ENCODE measurements at places on chromosomes 1 and 21.

DNA sequence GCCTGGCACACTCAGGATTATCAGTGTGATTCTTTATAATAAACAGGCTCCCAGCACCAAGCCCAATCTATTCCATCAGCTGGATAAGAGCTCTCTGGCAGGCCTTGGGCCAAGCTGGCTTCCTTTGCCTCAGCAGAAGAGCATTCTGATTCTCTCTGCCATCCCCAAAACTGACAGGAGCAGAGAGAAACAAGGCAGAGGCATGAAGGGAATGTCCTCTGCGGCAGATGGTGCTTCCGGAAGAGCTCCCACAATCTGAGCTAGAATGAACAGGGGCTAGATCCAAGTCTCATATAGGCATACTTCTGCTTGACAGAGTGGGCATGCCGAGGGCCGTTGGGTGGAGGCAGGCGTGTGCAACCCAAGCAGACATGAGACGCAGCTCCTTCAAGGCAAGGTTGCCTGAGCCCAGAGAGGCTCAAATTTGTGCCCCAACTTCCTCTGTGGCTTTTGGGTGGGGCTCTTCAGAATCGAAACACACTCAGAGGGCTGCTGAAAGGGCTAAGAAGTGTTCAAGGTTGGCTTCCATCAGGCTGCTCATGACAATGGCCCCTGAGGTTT is 4.0 kb downstream of the CAPN2 start:
- peak; percentile 61 for DNase-seq

- no peak for DNase-seq
These were observed 2.4 kb upstream of the FAM78B start for GRCh38 chr1:166169182-166169581.

DNA sequence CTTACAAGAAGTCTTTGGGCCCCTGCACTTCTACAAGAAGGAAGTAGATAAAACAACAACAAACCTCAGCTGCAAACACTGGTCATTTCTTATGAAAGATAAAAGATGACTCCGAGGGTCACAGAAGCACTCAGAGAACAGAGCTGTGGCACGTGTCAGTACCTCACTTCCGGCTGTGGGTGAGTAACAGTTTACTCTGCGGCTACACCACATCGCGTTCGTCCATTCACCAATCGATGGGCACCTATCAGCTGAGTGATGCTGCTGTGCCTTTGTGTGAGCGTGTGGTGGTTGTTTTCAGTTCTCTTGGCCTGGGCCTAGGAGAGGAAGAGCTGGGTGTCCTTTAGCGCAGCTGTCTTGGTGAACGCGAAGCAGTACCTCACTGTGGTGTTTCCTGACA is 49.9 kb downstream of the COL6A1 start:
- DNase-seq = no peak

- DNase-seq = no peak
These were observed 146.8 kb downstream of the COL11A1 start for GRCh38 chr1:102961549-102961948.

- DNase-seq = no peak
These were observed 36.0 kb upstream of the SCMH1 start for GRCh38 chr1:41278076-41278475.

DNA sequence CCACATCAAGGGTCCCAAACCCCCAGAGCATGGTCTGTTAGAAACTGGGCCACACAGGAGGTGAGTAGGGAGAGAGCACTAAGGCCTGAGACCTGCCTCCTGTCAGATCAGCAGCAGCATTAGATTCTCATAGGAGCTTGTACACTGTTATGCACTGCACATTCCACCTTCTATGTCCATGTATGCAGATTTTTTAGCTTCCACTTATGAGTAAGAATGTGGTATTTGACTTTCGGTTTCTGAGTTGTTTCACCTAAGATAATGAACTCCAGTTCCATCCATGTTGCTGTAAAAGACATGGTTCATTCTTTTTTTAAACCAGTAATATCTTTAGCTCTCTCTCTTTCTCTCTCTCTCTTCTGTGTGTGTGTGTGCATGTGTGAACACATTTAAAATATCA is 663 bp upstream of the GBP6 start:
- DNase-seq = no peak

DNA sequence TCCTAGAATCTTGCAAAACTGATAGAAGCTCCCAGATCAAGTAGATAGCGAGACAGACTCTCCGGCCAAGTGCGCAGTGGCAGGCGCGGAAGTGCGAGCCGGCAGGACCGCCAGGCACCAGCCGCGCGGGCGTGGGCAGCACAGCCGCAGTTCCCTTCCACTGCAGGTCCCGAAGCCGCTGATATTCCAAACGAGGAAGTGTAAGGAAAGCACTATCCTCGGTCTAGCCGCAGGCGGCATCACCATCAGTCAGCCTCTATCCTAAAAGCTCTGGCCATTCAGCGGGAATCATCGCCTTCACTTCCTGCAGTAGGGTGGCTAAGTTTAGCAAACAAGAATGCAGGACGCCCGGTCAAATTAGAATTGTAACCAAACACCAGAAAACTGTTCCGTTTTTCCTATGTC is 710 bp downstream of the GLRX2 start:
- peak; percentile 48 for DNase-seq

DNA sequence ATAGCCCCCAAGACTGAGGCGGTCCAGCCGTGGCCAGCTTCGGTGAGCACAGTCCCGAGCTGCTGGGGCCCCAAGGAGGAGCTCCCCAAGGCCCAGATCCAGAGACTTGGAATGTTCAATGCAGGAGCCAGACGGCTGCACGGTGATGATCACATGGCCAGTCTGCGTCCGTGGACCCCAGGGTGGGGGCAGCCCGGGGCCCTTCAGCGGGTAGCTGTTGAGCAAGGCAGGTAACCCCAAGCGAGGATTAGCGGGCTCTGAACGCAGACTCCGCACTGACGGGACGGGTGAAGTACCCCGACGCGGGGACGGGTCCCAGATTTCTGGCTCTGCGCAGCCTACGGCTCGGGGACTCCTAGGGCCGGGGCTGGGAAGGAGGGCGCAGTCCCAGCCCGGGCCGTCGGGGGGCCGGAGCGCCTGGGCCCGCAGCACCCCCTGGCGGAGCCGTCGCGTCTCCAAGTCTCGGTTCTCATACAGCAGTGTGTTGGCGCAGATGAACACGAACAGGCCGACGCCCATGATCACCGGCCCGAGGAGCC is 2.7 kb downstream of the TMEM200B start:
- DNase-seq = peak; percentile 81

- no peak for DNase-seq
These were observed 25.7 kb downstream of the TENT5C start for GRCh38 chr1:117631359-117632160.

DNA sequence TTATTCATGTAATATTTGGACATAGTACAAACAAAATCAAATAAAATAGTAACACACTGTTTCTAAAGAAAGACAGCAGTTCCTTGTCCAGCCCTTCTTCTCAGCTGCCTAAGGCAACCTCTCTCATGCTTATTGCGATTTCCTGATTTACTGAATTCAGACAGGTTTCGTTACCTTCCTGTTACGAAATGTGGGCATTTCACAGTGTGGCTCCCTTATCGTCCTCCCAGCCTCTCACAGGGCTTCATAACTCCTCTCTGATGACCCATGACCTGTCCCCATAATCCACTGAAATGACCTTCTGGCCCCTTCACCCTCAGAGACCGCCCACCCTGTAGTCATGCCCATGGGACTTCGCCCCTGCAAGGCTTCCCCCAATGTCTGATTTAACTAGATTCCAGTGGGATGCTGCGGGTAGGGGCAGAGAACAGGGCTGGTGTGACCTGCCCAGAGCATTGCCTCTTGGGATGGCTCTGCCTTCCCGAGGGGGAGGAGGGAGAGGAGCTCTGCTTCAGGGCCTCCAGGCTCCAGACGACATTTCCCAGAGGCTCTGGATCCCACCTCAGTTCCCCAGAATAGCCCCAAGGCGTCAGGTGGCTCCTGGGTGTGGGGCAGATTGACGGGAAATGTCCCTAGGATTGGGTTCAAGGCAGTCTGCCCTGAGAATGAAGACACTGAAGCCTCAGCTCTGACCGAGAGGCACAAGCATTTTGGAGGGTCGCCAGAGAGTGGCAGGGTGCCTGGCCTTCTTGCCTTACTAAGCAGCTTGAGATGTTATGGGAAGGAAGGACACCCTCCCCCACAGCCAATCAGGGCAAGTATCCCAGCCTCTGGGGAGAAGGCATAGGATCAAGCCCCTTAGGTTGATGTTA is 20.6 kb downstream of the PADI2 start:
- no peak for DNase-seq

DNA sequence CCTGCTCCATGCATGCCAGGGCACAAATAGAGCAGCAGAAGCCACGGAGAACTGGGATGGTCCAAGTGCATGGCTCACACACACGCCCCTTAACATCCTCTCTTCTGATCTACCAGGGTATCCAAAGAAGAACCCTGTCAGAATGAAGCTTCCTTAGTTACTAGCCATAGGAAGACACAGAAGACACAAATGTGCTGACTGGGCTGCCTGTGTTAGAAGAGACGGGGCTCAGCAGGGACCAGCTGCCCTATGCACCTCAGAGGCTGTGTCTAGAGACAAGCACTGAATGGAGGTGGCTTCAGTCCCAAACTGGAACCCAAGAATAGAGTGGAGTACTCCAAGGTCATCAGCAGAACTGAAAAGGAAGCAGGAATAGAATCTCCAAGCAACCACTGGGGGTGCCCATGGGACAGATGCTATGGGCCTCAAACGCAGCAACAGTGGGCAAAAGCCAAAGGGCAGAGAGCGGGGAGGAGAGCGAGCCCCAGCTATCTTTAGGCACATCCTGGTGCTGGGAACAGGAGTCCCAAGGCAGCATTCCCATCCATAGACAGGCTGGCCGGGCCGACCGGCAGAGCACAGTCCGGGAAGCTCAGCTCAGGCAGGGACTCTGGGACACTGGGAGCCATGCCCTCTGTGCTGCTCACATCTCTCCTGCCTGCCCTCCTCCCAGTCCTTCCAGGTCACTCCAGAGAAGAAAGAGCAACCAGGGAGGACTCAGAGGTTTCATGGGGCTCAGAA is 9.5 kb downstream of the SLC6A9 start:
- DNase-seq = no peak

GRCh38 chr21:36005018-36005417 is 55.3 kb downstream of the SETD4 start:
- DNase-seq = no peak

- no peak for DNase-seq
These were observed 10.4 kb downstream of the ARHGAP30 start for GRCh38 chr1:161059293-161059692.

DNA sequence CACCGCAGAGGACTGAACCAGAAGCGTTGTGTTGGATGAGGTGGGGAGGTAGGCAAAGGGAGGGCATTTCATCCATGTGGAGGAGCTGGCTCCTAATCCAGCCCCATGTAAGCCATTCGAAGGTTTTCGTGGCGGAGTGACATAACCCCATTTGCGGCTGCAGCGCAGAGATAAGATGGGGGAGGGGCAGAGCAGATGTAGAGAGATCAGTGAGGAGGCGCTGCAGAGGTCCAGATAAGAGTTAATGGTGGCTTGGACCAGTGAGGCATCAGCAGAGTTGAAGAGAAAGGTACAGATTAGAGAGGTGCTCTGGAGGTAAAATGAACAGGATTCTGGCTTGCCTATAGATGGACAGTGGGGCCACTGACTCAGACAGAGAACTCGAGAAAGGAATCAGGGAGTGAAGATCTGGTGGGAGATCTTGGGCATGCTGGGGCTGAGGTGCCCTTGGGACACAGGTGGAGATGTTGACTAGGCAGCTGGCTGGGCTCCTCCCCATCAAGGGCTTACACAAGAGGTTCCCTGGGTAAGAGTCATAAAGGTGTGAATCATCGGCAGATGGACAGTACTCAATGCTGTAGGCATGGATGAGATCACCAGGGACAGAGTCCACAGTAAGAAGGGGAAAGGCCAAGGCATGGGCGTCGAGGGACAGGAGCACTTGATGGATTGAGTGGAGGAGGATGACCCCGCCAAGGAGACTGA is 7.8 kb upstream of the PTPRF start:
- no peak for DNase-seq

- no peak for DNase-seq
These were observed 101.2 kb downstream of the LAMC2 start for GRCh38 chr1:183287191-183287675.

DNA sequence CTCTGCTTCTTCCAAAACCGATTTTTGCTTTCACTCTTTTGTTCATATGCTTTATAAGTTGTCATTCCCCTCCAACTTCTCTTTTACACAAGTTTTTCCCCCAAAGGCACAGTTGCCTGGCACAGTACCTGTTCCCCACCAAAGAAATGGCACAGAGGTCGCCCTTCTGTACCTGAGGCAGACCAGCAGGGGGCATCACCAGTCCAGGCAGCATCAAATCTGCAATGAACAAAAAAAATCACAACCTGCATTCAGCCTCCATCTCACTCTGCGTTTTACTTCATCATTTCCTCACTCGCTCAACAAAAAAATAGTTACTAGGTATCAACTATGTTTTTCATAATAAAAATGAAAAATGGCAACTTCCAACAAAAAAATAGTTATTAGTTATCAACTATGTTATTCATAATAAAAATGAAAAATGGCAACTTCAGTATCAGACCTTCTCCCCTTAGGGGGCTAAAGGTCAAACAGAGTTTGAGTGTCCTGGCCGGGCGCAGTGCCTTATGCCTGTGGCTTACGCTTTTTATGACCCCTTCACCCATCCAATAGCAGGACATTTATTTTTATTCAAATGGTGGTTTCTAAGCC is 4.1 kb downstream of the EIF2D start:
- DNase-seq = peak; percentile 59

DNA sequence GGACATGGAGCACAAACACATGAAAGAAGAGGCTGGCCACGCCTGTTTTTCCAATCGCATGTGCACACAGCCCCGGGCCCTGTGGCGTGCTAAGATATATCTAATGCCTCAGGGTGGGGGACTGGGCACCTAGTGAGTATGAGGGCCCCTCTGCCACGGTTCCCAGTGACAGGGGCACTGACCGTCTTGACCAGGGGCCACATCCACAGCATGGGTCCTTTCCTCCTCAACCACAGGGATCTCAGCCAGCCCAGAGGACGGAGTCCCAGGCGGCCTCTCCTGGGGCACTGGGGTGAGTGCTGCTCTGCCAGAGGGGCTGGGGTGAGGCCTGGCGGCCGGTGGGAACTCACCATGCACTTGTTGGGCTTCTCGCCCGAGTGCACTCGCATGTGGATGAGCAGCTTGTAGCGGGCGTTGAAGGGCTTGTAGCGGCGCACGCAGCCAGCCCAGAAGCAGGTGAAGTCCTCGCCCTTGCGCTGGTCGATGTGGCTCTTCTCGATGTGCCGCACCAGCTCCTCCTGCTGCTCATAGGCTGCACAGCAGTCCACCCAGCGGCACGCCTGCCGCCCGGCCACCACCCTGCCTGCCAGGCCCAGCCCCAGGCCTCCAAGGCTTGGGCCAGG is 134.7 kb downstream of the DMRTB1 start:
- DNase-seq = peak; percentile 42

GRCh38 chr1:111895469-111895868 is 94.0 kb downstream of the KCND3 start:
- DNase-seq = no peak

GRCh38 chr1:162823771-162824525 is 33.4 kb downstream of the HSD17B7 start:
- DNase-seq = no peak
